AG04450 (cell line): ENCODE measurements at places on chromosomes 6 and 20.
A peak's percentile ranks its signal among the peaks of the same experiment; 100 is the strongest.

- no peak for DNase-seq
These were observed 60.2 kb downstream of the DLL1 start for GRCh38 chr6:170230520-170231292.

GRCh38 chr6:2688401-2689064 is 62.2 kb downstream of the MYLK4 start:
- DNase-seq = peak; percentile 36

- peak; percentile 32 for DNase-seq
These were observed 258.9 kb downstream of the COL12A1 start for GRCh38 chr6:74946961-74947360.

- DNase-seq = no peak
These were observed 21.5 kb downstream of the COL9A3 start for GRCh38 chr20:62838128-62838891.

GRCh38 chr6:134057478-134057877 is 5.1 kb upstream of the SLC2A12 start:
- no peak for DNase-seq
